Hepatocyte (in vitro differentiated cells): ENCODE measurements at places on chromosomes 12 and 14. TPM values are rescaled to one million over a fixed set of nuclear protein-coding genes. Genes with fewer than 3 reads are reported as not detected.

DNA sequence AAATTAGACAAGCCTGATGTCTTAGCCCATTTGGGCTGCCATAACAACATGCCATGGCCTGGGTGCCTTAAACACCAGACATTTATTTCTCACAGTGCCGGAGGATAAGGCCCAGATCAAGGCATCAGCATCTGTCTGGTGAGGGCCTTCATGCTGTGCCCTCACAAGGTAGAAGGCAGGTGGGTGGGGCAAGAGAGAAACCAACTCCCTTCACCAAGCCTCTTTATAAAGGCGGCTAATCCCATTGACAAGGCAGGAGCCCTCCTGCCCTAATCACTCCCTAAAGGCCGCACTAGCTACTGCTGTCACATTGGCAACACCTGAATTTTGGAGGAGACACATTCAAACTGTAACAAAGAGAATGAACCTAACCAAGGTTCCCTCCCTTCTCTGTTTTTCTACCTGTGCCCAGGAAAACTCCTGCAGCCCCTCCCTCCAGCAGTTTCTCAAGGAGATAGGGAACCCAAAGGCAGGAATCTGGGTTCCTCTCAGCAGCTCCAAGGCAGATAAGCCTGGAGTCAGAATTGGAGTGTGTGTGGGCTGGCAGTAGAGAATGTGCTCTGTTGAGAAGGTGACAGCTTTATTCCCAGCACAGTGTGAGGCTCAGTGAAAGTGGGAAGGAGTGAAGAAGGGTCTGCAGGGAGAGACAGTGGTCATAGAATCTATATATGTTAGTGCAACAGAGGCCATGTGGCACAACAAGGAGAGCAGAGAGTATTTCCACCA, 21.7 kb upstream of the GPATCH2L start:
- DNase-seq = no peak

The B4GALNT1 gene
- 0.97 and 1.2 TPM in 2 replicates for polyA plus RNA-seq

DNA sequence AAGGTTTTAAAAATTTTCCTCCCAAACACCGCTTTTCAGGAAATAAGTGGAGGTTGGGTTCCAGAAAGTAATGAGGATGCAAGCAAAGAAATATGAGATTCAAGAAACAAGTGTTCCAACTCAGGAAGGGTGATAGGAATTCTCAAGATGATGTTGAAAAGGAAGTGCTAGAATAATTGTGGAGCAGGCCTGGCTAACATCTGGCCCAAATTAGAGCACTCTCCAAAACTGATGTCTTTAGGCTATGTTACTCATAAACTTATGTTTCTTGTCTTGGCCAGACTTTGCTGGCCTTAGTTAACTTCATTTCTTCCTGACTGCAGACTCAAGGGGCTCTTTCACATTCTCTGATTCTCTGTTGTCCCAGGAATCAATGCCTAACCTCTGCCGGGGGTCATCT, 116.3 kb downstream of the TMTC3 start:
- DNase-seq = no peak

GRCh38 chr12:49111206-49111605, 559 bp upstream of the LMBR1L start:
- no peak for DNase-seq

- no peak for DNase-seq
Observed at GRCh38 chr12:105946493-105946901, 192.3 kb downstream of the NUAK1 start.

DNA sequence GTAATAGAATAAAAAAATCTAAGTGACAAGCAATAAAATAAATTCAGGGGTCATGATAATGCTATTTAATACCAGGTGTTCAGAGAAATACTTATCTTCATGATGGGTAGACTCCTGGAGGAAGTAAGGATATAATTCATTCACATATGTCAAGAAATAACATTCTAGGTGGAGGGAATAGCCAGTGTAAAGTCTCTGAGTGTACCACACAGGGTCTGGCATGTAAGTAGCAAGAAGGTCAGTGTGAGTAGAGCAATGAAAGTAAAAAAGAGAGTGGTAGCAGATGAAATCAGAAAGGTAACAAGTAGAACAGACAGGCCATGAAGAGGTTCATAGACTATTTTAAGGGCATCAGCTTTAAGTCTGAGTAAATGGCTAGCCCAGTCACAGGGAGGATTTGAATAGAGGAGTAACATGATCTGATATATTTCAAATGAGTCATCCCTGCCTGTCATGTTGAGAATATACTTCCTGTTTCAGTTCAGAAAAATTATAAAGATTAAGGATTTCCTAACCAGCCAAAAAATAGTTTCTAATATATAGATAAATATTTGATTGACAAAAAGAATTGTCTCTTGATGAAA, 519.9 kb downstream of the C12orf50 start:
- DNase-seq = peak; percentile 20

The MUCL1 gene
- polyA plus RNA-seq = not detected in 2 replicates

- peak; percentile 26 for DNase-seq
Observed at GRCh38 chr12:114395755-114396152, 10.2 kb downstream of the TBX5 start.

The MORN3 gene
- polyA plus RNA-seq = 0.10 and 1.3 TPM in 2 replicates

GRCh38 chr14:76133103-76133502, 18.6 kb upstream of the GPATCH2L start:
- peak; percentile 50 for DNase-seq

DNA sequence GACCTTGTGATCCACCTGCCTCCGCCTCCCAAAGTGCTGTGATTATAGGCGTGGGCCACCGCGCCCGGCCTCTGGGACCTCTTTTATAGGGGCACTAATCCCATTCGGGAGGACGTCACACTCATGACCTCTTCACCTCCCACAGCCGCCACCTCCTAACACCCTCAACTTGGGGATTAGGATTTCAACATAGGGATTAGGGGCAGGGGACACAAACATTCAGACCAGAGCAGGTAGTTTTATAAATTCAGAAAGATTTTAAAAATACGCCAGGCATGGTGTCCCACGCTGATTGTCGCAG, 49.4 kb downstream of the TPCN1 start:
- no peak for DNase-seq

The AQP2 gene
- 0.71 and 1.8 TPM in 2 replicates for polyA plus RNA-seq

The MON2 gene
- polyA plus RNA-seq = 23.7 and 24.0 TPM in 2 replicates

- no peak for DNase-seq
Observed at GRCh38 chr14:55138091-55138490, 9.0 kb downstream of the LGALS3 start.

DNA sequence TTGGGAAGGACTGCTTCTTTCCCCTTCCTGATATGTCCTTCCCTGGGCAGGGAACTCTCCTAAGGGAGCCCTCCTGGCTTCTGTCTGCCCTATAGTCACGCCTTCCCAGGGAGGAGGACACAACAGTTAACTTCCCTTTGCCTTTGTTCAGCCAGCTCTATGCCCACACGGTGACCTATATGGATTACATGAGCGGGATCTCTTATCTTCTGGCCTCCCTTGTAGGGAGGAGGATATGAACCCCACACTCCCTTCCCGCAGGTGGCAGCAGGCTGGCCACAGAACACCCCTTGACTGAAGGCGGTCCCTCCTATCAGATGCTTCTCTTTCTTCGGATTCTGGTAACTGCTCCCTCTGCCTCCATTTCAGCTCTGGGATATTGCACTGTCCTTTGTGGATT, 135.6 kb upstream of the MAX start:
- DNase-seq = no peak

GRCh38 chr14:47949006-47949405, 273.6 kb upstream of the MDGA2 start:
- no peak for DNase-seq

- no peak for DNase-seq
Observed at GRCh38 chr14:104352493-104353220, 214.3 kb downstream of the KIF26A start.

- no peak for DNase-seq
Observed at GRCh38 chr12:5437182-5437583, 5.3 kb downstream of the NTF3 start.

DNA sequence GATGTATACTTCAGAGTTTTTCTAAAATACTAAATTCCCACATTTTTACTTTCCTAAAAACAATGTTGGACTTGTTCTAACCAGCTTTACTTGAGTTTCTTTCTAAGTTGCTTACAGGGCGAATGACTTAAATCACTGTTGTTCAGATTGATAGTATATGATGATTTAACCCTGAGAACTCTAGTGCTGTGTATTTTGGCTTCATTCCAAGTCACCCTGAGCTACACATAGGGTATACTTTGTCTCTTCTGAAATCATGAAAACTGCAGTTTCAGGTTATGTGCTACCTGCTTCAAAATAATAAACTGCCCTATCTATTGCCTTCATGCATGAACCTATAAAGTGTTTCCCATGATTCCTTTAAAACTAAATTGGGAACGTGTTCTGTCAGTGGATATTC, 162.5 kb upstream of the PDE3A start:
- no peak for DNase-seq

The CAPRIN2 gene
- polyA plus RNA-seq = 19.0 and 23.0 TPM in 2 replicates

The WIF1 gene
- polyA plus RNA-seq = 2.2 and 4.7 TPM in 2 replicates

- no peak for DNase-seq
Observed at GRCh38 chr14:29668201-29668600, 259.4 kb downstream of the PRKD1 start.

GRCh38 chr14:68366656-68367055, 426.2 kb downstream of the ZFP36L1 start:
- DNase-seq = no peak

The KRT83 gene
- polyA plus RNA-seq = not detected in 2 replicates

DNA sequence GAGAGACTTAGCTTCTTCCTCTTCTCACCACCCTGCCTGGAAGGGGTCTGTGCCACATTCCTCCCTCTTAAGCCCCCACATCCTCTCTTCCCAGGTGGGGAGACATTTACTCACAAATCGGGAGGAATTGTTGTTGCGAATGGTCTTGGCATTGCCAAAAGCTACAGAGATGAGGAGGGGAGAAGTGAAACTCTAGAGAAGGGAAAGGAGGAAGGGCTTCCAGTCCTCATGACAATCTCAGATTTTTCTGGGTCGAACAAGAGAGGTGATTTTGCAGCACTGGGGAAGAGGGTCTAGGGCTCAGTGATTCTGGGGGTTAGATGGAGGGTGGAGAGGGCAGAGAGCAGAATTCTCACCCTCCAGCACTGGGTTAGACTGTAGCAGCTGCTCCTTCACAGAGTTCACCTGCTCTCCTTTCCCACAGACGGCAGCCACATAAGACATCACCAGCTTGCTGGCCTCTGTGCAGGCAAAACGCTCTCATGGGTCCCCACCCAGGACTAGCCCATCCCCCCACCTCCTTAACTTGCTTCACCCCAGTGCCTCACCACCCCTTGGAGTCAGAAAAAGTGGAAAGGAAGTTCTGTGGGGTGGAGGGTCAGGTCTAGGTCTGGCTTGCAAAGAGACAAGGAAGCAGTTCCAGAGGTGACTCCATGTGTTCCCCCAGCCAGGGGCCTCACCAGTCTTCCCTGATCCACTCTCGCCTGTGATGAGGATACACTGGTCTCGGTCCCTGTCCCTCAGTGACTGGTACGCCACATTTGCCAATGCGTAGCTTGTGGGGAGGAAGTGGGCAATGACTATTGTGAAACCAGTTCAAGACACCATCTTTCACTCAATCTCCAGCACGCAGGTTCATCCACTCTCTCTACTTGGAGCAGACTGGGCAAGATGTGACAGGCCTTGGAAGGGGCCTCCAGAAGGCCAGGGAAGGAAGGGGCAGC, 2.7 kb downstream of the MYO1A start:
- DNase-seq = no peak

- no peak for DNase-seq
Observed at GRCh38 chr12:88419794-88420193, 160.5 kb downstream of the KITLG start.

The PZP gene
- polyA plus RNA-seq = 0.45 and 0.49 TPM in 2 replicates

- DNase-seq = peak; percentile 74
Observed at GRCh38 chr12:53427905-53428594, 4.4 kb downstream of the AMHR2 start.

- no peak for DNase-seq
Observed at GRCh38 chr12:124432376-124432775, 135.0 kb downstream of the NCOR2 start.

The RD3L gene
- polyA plus RNA-seq = not detected in 2 replicates

- no peak for DNase-seq
Observed at GRCh38 chr14:50719911-50720759, 52.0 kb upstream of the SAV1 start.

GRCh38 chr12:52813885-52814709, at the start of gene KRT4:
Gene KRT4 (minus strand): TSS chr12:52814116. CDS start chr12:52814058, 58 bp downstream.
- peak; percentile 38 for DNase-seq

DNA sequence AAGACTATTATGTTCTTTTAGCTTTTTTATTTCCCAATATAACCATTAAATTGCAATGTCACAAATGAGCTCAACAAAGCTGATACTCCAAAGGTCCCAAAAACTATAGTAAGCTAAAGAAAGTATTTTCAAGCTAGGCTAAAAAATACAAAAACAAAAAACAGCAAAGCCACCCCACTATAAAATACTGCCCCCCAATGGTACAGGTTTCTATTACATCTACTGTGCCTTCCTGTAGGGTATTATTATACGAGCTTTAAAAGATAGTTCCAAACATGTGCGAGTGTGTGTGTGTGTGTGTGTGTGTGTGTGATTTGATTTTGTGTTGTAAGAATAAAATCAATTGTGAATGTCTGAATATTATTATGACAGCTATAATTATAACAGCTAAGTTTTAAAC, 1.1 kb downstream of the IFNG start:
- no peak for DNase-seq

The BHLHE41 gene
- 3.6 and 4.9 TPM in 2 replicates for polyA plus RNA-seq

DNA sequence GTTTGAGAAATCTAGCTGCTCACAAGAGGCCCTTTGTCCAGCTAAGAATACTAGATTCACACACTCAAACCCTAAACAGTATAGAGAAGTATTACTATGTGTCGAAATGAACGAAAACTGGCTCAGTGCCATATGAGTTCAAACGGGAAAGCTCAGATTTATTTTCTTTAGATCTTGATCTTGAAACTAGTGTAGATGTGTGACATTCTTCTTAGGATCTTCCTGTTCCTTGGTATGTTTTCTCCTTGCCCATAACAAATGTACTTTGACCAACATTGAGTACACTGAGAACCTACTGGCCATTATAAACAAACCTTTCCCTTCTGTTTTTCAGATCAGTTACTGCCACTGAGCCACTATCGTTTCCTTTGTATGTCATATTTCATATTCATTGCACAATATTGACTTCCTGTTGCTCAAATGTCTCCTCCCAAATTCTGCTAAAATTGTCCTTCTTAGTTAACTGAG, 21.3 kb downstream of the MYBPC1 start:
- DNase-seq = peak; percentile 27

DNA sequence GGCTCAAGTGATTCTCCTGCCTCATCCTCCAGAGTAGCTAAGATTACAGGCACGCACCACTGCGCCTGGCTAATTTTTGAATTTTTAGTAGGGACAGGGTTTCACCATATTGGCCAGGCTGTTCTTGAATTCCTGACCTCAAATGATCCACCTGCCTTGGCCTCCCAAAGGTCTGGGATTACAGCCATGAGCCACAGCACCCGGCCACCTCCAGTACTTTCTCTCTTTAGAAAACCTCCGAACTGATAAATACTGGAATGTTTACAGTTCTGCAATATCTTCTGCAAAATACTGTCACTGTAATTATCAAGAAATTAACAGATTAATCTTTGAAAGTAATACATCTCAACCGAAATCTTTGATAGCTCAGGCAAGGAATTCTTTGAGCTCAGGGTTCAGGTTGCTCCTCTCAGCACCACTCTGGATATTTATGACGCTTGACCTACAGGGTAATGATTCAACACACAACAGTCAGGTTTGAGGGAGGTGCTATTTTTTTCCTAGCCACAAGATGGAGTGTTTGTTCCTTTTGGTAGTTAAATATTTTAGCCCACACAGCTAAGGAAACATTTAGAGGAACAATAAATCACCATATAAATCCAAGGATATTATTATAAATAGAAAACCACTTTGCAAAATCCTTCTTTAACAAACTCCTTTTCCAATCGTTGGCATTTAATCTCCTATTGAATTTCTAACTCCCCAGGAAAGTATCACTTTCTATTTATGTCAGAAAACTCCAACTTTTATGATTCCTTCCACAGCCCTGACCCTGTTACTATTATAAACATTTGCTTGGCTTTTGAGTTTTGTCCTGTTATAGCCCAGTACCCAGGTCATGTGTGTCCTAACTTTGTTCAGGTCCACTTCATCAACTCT, 48.6 kb upstream of the GTF2A1 start:
- peak; percentile 76 for DNase-seq
